Non-pigmented ciliary epithelial cell (primary cell): ENCODE measurements at places on chromosomes 12 and 14.

DNA sequence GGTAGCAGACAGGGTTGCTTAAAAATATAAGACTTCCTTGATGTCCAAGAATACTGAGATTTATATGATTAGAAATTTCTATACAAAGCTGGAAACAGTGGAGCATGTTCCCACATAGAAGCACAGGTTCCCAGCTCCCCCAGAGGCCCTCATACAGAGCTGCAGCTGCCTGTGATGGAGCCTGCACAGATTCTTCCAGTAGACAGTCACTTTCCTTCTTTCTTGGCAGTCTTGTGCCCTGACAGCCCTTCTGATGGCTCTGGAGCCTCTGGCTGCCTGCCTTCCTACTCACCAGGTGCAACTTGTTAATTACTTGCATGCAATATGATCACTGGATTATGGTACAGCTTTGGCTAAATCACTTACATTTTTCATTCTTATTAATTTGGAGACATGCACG is 44.4 kb downstream of the BICD1 start:
- DNase-seq: no peak

DNA sequence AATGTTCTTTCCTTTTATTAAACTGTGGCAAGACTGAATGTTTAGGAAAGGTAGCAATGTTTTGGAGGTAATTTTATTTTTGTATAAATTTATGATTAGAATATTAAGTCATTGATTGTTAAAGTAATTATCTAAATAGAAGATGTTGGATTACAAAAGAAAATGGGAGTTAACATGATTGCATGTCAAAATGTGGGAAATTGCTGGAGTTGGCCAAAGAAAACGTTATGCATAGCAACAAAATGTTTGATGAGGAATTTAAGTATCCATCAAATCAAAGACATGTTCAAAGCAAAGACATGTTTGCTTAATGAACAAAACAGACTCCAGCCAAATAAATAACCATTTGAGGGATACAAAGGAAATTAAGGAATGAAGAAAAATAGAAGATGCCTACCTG is 3.2 kb upstream of the MLH3 start:
- DNase-seq: no peak

DNA sequence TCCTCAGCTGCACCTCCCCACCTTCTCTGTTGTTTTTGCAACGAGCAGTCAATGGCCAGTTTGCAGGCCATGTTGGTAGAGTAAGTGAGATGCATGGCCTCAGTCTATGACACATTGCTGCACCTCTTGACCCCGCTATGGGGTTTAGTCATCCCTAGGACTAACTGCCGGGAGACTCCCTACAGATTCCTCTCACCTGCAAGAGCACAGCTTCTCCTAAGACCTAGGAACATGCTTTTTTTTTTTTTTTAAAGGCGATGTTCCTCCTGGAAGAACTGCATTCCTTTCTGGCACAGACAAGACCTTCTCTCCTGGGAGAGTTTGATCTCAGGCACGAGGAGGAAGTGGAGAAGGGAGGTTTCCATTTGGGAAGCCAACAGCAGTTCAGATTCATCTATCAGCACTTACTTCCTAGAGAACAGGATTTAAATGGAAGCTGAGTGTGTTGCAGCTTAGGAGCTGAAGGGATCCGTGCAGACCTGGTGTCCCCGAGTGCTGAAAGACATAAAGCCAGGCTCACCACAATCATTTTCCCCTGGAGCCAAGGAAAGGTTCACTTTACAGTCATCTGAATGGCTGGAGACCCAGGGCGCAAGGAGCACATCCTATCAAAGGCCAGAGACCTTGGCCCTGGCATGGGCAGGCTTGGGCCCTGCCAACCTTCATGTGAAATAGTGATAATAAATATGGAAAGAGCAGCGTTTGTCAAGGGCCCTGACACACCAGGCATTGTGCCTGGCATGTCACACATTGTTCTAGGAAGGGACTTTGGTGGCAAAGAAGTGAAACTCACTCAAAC is 104.1 kb downstream of the LGMN start:
- DNase-seq: no peak

DNA sequence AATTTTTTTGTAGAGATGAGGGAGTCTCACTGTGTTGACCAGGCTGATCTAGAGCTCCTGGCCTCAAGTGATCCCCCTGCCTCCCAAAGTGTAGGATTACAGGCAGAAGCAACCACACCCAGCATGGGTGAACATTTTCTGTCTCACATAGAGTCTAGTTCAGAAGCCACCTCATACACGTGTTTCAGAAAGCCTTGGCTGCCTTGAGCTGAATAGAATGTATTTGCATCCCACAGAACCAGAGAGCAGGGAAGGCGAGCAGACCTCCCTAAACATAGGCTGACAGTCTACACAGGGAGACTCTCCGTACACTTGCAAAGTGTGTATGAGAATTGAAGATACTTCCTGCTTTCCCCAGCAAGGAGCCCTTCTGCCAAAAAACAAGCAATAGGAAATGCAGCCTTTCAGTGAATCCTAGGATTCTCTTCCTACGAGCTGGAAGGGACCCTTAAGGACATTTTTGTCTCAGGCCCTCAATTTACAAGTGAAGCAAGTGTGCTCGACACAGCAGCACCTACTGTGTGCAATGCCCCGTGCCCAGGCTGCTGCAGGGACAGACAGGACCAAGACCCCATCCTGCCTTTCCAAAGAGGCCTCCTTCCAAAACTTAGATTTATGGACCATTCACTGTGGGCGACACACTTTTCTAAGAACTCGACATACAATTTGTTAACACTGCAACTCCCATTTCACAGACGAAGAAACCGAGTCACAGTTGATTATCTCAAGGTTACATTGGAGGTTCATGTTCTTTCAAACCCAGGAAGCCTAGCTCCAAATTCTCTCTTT is 11.2 kb downstream of the NUAK1 start:
- no peak for DNase-seq

DNA sequence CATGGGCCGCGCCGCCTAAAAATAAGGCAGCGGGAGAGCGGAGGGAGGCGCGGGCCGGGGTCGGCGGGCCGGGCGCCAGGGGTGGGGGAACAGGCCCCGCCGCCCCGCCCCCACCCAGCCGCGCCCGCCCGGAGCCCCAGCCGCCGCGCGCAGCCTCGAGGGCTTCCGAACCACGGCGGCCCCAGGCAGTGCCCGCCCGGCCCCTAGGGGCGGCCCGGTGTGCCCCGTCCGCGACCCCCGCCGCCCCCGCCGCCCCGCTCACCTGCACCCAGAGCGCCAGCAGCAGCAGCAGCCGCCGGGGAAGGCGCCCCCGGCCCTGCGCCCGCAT is 519 bp downstream of the JAG2 start:
- DNase-seq: no peak

DNA sequence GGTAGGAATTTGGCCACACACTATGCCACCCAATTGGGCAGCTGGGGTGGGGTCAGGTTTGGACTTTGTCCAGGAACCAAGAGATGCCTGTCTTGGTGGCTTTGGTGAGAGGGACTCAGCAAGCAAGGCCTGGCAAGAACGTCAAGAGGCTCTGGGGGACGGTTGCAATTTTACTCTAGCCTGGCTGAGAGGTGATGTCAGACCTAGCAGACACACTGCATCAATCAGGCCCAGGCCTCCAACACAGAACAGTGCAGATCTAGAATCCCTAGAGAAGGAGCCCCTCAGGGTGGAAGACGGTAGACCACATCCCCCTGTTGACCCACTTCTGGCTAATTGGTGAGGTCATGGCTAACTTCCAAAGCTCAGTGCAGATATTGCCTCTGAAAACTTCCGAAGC is 1.6 kb upstream of the UNC119B start:
- no peak for DNase-seq

- no peak for DNase-seq
Observed at GRCh38 chr14:102717276-102717675, 60.0 kb upstream of the TRAF3 start.

GRCh38 chr12:49146406-49146805 is 15.2 kb upstream of the TUBA1B start:
- no peak for DNase-seq

DNA sequence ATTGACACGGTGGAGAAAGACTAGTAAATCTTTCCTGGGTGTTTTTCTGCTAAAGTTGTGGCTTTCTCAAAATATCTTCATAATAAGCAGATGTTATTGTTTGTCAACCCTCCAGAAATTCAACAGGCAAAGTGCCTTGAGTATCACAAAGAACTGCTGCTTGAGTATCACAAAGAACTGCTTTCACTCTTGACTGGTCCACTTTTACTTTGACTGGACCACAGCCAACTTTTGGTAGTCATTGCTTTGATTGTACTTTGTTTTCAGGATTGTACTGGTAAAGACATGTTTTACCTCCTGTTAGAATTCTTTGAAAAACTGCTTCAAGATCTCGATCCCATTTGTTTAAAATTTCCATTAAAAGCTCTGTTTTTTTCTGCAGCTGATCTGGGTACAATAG is 62.6 kb downstream of the PDZRN4 start:
- DNase-seq: no peak

- DNase-seq: no peak
Observed at GRCh38 chr14:24935796-24936195, 114.2 kb downstream of the STXBP6 start.

DNA sequence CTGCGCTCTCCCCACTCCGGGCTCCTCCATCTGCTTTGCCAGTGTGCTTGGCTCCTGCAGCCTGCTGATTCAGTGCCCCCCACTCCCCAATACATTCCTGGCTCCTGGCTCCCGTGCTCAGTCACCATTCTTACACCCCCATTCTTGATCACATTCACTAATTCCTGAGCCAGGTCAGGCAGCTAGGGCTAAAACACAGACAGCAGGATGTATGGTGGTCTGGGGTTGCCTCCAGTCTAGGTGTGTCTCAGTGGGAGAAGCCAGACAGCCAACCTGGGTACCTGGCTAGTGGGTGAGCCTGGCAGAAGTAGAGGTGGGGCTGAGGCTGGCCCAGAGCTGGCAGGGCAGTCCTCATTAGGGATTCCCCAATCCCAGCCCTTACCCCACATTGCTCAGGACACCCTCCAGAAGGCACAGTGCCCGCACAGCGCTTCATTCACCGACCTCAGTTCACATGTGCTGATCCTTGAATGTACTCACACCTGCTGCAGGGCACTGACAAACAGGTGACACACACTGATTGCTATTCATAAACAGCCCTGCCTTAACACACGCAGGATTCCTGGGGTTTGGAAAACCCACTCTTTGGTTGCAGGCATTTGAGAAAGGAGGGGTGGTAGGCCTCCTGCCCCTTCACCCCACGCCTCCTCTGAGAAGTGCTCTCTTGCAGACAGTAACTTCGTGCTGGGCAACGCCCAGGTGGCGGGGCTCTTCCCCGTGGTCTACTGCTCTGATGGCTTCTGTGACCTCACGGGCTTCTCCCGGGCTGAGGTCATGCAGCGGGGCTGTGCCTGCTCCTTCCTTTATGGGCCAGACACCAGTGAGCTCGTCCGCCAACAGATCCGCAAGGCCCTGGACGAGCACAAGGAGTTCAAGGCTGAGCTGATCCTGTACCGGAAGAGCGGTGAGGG is 1.7 kb downstream of the KCNH3 start:
- DNase-seq: no peak

GRCh38 chr14:24081739-24082211 is 10.4 kb downstream of the CPNE6 start:
- DNase-seq: no peak

GRCh38 chr12:41936333-41936732 is 208.3 kb downstream of the GXYLT1 start:
- no peak for DNase-seq

DNA sequence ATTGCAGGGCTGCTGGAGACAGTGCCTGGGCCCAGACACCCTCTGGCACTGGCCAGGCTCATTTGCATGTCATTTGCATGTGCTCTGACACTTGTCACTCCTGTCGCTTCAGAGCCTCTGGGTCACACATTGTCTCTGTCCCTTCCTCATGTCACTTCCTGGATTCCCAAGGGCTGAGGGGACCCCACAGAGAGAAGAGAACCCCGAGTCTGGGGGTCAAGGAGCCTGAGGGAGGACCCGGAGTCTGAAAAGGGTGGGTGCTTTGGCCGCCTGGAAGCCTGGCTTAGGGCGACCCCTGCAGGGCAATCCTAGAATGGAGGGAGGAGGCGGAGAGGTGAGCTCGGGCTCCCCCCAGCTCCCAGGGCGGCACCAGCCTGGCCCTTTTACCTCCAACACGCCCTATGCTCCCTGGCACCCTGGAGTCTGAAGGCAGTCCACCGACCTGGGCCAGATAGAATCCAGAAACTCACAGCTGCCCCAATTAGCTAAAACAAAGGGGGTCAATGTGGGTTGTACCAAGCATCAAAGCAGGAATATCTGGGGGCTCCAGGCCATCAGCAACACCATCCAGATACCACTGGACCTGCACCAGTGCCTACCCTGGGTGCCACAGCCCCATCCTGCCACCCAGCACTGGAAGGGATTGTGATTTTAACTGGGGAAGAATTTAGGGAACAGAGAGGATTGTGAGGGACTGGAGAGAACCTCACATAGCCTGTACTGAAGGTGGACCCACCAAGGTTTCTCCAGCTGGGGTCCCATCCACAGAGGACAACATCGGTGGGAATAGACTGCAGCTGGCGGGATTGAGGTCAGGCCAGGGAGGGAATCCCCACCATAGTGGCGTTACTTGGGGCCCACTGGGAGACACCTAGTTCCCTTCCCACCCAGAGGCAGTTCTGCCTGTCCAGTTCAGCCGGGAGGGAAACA is 21.8 kb upstream of the KRT78 start:
- no peak for DNase-seq

DNA sequence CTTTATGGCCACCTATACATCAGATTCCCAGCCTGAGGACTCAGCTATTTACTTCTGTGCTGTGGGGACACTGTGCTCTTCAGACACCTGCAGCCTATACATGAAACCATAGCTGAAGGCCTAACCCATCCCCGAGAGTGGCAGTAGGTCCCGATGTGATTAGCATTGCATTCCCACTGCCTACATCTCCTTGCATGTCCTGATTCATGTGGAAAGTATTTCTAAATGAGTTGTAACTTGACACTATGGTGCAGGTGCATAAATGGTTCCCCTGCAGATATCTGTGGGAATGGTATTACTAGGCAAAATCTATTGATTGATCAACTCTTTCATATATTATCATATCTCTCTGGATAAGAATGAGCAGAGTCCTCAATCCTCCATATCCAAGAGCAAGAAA is 433.5 kb downstream of the DAD1 start:
- no peak for DNase-seq

- DNase-seq: no peak
Observed at GRCh38 chr12:47534695-47535094, 171.1 kb downstream of the RPAP3 start.

GRCh38 chr14:90574188-90575131 is 177.6 kb downstream of the CALM1 start:
- DNase-seq: no peak

DNA sequence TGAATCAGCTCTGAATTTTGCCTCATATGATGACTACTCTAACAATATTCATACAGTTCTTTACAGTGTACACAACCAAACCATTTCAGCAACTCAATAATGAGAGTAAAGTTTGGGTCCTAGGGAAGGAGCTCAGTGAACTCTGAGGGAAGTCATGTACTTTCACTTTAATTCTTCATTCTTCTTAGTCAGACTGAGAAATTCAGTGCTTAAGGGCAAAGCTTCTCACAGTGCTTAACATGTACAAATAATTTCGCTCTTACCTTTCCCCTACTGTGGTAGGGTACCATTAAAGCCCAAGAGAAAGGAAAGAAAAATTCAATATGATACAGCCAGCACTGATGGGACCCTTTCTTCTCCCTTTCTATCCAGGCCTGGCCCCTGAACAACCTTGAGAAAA is 435.0 kb downstream of the NELL2 start:
- no peak for DNase-seq

- DNase-seq: no peak
Observed at GRCh38 chr12:54627304-54627703, 7.4 kb downstream of the LACRT start.

GRCh38 chr12:107873223-107873622 is 98.7 kb downstream of the ASCL4 start:
- DNase-seq: no peak
